ENCODE measurements at places on chromosomes 3 and 15. TPM values are rescaled to one million over a fixed set of nuclear protein-coding genes. Genes with fewer than 3 reads are reported as not detected.

The MGLL gene
- total RNA-seq: 193 TPM

The CLDN16 gene
- total RNA-seq: 3.2 TPM

The ITIH3 gene
- total RNA-seq: 2.0 TPM

The TERC gene
- total RNA-seq: 3.5 TPM

The SPINK8 gene
- not detected for total RNA-seq

GRCh38 chr3:145735631-145736030 lies 425.4 kb downstream of the PLOD2 start:
- DNase-seq: no peak

DNA sequence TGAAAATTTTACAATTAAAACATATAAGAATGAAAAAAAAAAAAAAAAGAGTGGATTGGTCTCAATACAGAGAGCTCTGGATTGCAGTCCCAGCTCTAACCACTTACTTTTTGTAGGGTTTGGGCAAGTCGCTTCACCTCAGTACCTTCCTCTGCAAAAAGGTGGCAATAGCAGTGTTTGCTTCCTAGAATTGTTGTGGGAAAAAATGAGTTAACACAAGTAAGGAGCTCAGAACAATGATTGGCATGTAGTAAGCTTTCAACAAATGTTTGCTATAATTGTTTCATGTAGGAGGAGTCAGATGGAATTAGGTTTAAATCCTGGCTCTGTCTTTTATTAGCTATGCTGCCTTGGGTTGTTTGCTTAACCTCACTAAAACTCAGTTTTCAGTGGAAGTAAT lies 425.2 kb upstream of the TBL1XR1 start:
- no peak for DNase-seq

- no peak for DNase-seq
Observed at GRCh38 chr15:99412626-99413025, 153.2 kb upstream of the MEF2A start.

DNA sequence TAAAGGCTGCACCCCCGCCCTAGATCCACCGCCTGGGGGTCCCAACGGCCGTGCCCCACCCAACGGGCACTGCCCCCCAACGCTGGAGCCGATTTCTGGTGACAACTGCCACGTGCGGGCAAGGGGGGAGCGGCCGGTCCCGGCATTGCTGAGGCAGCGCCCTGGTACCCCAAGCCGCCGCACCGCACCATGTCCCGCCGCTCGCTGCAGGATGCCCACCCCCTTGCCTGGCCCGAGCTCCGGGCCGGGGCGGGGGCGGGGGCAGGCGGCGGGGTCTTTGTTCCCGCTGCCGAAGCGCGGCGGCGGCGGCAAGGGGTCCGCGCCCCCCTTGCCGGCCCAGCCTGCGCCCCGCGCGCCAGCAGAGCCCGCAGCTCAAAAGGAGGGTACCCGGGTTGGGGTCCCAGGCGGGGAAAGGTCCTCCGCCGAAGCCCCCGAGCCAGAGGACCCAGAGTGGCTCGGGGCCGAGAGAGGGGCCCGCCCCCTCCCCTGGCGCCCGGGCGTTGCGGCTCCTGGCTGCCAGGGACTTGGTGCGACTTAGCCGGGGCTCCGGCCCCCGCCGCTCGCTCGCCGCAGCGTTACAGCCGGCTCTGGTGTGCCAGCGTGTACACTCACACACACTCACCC lies 678 bp downstream of the SEMA7A start:
- DNase-seq: no peak

DNA sequence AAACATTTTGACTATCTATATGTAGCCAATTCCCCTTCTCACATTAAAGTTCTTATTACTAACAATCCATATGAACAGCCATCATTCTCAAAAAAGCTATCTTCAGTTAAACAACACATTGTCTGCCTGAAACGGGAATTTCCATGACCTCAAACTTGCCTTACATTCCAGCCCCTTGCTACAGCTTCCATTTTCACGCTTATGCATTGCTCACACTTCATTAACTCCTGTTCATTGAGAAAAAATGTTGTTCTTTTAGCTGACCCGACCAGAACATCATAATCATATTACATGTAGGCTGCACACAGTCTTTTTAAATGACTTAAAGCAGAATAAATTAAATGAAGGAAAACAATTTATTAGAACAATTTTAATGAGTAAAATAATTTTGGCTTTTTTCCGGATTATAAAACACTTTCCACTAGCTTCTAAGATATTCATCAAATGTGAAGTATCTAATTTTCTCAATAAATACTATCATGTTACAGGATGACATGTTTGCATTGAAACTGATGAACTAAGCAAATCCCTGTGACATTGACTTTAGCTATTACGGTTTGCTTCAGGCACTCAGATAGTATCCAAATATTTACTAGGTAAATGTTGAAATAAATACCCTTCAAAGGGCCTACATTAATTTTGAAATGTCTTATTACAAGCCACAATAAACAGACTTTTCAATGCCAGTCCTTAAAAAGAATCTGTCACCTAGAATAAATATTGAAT lies 49.9 kb downstream of the P3H2 start:
- DNase-seq: no peak

DNA sequence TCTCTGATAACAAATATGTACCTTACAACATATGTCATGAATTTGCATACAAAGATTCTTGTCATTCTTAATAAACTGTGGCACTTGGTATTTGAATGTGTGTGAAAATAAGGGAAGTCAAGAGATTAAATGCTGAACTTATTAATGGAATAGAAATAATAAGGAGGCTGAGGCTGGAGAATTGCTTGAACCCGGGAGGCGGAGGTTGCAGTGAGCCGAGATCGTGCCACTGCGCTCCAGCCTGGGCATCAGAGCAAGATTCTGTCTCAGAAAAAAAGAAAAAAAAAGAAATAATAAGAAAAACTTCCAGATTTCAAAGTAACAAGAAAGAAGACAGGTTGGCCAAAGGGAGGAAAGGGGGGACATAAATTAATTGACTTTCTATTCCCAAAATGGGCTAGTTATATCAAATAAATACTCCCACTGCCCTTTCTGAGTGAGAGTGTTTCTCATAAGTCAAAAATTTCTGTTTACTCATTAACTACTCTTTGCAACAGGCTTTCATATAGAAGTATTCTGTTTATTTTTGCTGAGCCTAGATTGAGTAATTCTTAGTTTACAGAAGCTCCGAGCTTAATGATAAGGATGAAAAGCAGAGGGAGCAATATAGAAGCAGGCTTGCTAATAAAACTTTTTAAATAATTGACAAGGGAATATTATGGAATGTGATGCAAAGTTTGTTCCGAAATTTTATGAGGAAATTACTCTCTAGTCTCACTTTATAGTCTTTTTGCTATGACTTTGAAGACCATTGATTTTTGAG lies 25.6 kb downstream of the KNG1 start:
- DNase-seq: no peak

DNA sequence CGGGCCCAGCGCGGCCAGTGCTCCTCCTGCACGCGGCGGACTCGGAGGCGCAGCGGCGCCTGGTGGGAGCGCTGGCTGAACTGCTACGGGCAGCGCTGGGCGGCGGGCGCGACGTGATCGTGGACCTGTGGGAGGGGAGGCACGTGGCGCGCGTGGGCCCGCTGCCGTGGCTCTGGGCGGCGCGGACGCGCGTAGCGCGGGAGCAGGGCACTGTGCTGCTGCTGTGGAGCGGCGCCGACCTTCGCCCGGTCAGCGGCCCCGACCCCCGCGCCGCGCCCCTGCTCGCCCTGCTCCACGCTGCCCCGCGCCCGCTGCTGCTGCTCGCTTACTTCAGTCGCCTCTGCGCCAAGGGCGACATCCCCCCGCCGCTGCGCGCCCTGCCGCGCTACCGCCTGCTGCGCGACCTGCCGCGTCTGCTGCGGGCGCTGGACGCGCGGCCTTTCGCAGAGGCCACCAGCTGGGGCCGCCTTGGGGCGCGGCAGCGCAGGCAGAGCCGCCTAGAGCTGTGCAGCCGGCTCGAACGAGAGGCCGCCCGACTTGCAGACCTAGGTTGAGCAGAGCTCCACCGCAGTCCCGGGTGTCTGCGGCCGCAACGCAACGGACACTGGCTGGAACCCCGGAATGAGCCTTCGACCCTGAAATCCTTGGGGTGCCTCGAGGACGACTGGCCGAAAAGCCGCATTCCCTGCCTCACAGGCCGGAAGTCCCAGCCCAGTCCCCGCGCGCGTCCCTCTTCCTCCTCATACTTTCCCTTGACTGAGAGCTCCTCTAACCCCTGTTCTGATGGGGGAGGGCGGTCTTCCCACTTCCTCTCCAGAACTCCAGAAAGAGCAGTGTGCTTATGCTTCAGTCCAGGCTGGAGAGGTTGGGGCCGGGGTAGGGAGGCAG lies 1.4 kb upstream of the IL17RC start:
- DNase-seq: no peak

- DNase-seq: no peak
Observed at GRCh38 chr3:63193647-63194046, 84.5 kb upstream of the SYNPR start.

- no peak for DNase-seq
Observed at GRCh38 chr3:57108684-57109083, 48.2 kb downstream of the SPATA12 start.

- no peak for DNase-seq
Observed at GRCh38 chr15:27646531-27646930, 452.6 kb downstream of the OCA2 start.

GRCh38 chr3:30324587-30324986 lies 281.8 kb upstream of the TGFBR2 start:
- DNase-seq: no peak

DNA sequence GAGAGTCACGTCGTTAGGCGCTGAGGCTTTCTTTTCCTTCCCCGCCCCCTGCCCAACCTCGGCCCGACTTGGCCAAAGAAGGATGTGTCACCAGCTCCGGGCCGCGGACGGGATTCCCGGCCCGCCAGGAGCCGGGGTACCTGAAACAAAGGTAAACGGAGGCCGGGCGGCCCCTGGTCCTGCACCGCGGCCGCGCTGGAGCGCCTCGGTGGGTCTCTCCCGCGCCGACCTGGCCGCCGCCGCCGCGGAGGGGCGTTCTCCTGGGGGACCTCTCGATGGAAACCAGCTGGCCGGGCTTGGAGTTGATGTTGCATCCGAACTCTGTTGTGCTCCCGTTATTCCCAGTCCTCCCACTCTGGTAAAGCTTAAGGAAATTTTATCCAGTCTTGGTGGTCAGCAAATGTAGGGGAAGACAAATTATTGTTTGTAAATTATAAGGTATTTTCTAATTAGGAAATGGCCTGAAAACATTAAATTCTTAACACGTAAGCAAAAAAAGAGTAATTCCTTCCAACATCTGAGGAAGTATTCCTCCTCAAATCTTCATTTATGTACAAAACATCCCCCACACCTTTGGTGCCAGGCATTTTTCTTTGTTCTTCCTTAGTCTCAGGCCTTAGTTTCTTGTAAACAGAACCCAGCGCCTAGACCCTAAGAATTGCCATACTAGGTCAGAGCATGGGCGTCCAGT lies 888 bp downstream of the PPP2R3A start:
- peak; percentile 13 for DNase-seq

GRCh38 chr3:13690636-13691035 lies 141.7 kb downstream of the FBLN2 start:
- DNase-seq: no peak

GRCh38 chr3:112858410-112859069 lies 11.9 kb upstream of the CD200R1L start:
- DNase-seq: no peak
